ENCODE measurements at places on chromosomes 4 and X.

DNA sequence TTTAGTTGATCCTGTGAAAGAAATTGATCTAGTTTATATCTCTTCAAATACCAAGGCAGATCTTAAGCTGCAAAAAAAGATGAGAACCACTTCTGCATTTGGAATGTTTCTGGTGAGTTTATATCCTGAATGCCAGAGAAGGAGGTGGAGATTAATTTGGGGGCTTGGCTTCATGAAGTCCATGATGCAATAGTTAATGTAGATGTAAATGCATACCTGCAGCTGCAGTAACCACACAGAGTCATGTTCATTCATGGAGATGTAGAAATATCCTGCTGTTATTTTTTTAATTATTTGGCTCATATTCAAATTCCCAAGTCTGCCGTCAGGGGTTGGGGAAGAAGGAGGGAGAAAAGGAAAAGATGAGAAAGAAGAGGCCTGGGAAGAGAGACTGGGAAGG lies at the start of gene SULT1E1:
Gene SULT1E1, minus strand, starts transcription at position 94 of the 400 bp plus-strand sequence. CDS start 2,501 bp downstream, outside the sequence.
- peak; percentile 19 for DNase-seq

DNA sequence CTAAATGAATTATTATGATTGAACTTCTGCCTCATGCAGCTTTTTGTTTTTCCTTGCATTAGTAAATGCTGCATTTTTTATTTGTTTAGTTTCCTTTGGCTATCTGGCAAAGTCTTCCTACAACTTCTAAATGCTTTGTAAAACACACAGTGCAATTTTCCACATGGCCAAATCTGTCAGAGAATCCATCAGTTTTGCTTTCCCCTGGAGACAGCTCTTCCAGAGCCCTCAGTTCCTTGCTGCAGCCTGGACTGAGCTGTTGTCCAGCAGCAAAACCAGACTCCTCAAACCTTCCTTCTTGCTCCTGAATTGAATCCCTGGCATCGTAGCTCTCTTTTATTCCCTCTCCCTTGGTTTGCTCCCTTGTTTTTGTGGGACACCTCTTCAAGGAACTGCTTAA lies 42.6 kb downstream of the MED28 start:
- DNase-seq = no peak

DNA sequence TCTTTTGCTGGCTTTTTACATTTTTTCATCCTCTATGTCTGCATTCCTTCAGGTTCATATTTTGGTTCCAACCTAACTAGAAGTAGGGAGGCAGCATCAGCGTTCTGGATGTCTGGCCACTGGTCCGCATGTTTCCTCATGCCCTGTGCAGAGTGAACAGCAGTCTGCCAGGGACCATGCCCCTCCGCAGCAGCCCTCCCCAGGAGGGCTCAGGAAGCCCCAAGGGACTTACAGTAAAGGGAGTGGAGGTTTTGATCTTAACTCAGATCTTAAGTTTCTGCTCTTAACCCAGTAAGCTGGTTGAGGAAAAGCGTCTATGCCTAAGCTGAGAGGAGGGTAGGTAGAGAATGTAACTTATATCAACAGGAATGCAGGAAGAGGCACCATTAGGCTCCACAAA lies 45.0 kb upstream of the LEF1 start:
- DNase-seq = no peak

DNA sequence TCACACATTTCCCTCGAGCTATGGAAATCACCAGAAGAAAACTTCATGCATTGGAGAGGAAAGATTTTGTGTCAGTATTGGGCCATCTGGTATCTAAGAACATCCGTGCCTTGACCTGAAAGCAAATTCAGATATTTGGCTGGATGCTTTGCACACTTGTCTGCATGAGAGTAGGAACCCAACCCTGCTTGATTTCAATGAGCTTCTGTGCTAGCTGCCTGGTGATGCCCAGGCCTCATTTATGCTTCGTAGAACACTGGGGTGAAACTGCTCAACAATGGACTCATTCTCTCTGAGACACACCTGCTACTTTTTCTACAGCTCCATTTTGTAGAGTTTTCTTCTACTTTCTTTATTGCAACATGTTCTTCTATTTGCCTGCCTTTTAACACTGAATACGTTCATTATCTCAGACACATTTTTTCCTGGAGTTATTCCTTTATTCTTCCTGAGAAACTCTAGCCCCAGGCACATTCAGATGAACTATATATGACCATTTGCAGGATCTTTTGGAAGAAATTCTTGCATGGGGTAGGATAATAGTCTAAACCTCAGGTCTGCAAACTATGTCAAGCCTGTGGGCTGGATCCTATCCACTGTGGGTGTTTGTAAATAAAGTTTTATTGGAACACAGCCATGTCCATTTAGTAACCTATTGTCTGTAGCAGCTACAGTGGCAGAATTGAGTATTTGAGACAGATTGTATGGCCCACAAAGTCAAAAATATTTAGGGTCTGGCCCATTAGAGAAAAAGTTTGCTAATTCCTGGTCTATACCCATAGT lies 83.8 kb upstream of the CLCN4 start:
- DNase-seq = no peak

DNA sequence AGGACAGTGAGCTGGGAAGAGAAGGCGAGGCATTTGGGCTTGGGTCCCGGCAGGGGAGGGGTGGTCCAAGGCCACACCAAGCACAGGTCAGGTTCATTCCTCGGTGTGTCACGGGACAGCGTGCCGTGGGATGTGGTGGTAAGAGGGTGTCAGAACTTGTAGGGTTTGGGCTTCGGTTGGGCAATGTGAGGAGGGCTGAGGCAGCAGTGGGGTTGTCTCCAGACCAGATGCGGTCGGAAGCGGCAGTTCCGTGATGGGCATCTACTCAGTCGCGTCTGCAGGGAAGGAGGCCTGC lies 22.1 kb downstream of the ADRA2C start:
- no peak for DNase-seq

GRCh38 chrX:84876876-84877275 lies 126.8 kb upstream of the APOOL start:
- DNase-seq = no peak

- no peak for DNase-seq
Measured at GRCh38 chr4:74097631-74098426, 1.2 kb downstream of the CXCL2 start.

GRCh38 chrX:149631234-149632165 lies at the start of gene TMEM185A:
TSS of gene TMEM185A (minus strand) at chrX:149631792. CDS start at chrX:149631580, 212 bp downstream.
- DNase-seq = peak; percentile 74

DNA sequence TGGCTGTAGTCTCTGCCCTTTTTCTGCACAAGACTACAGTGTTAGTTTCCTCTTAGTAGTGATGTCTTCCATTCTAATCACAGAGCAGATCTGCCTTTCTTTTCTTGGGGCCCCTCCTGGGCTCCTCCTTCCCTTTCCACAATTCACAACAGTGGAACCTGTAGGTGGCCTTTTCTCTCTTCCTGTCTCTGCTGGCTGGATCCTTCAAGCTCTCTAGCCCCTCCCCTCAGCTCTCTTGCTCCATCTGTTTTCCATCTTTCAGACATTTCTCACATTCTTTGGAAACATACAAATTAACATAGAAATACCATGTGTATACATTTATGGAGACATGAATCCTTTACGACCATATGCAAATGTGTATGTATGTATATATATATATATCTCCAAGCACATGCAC lies 304 bp upstream of the SPIN2A start:
- DNase-seq = peak; percentile 74

DNA sequence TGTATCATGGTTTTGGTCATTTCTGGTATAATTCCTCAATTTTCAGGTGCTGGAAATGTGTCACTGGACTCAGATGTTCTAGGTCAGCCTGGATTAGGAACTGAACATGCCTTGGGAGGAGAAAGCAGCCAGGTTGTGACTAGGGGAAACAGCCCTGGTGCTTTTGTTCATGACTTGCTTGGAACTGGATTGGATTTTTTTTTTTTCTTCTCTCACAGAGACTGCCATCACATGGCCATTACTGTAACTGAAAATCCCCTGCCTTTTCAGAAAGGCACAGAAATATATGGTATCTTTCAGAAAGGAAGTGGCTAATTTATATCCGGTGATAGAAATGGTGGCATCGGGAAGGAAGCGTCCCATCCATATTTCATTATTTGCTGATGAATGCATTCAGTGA lies 34.6 kb downstream of the SEPTIN11 start:
- peak; percentile 49 for DNase-seq
